ENCODE measurements at places on chromosomes 13 and 19. TPM values are rescaled to one million over a fixed set of nuclear protein-coding genes. Genes with fewer than 3 reads are reported as not detected.

- DNase-seq = peak; percentile 45
These were observed 546 bp downstream of the TBC1D4 start for GRCh38 chr13:75481176-75482069.

DNA sequence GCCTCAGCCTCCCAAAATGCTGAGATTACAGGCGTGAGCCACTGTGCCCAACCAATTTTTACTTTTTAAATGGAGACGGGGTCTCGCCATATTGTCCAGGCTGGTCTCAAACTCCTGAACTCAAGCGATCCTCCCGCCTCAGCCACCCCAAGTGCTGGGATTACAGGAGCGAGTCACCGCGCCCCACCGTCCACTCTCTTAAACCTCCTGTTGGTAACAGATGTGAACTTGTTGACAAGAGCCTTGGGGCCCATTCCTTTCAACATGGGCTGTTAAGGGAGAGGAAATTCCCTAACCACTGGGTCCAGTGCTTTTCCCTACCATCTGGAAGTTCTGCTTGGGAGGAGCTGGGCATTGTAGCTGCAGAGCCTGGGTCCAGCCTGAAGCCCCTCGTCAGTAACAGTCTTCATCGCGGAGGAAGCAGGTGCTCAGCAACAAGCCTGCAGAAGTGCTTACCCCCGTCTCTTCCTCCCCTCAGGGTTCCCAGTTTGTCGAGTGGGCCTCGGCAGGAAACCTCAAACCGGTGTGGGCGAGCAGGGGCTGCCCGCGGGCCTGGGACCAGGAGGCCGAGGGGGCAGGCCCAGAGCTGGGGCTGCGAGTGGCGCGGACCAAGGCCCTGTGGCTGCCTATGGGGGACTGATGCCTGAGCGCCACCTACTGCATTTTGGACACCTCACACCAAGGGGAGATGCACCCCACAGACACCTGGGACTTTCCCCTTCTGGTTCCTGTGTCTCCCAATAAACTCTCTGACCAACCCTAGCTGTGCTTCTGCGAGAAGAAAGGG, 4.0 kb upstream of the FLT3LG start:
- no peak for DNase-seq

DNA sequence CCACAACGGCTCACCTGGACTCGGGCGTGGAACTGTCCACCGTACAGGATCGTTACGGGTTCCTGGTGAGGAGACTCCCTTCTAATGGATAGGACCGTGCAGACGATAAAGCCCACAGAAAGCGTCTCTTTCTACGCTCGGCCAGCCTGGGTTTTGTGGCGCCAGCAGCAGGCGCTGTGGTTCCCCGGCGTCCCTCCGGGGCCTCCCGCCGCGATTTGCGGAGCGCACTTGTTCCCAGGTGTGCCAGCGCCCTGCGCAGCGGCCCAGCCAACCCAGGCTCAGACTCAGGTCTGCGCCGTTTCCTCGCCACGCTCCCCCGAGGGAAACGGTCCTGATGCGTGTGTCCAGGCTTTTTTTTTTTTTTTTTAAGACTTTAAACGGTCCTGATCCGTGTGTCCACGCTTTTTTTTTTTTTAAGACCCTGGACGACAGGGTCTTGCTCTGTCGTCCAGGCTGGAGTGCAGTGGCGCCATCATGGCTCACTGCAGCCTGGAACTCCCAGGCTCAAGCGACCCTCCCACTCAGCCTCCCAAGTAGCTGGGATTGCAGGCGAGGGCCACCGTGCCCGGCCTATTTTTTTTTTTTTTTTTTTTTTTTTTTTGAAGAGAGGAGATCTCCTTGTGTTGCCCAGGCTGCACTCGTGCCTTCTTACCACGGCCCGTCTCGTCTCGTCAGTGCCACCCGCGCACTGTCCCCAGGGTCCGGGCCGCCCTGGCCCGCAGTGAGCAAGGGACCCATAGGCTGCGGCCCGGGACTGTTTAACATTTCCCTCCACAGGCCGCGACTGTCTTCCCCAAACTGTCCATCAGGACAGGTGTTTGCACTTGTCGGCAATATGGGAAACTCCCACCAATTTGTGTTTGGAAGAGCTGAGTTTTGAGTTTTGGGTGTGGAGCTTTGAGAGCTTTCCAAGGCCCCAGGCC, 23.8 kb downstream of the GJA3 start:
- no peak for DNase-seq

The PCP2 gene
- not detected for polyA plus RNA-seq

DNA sequence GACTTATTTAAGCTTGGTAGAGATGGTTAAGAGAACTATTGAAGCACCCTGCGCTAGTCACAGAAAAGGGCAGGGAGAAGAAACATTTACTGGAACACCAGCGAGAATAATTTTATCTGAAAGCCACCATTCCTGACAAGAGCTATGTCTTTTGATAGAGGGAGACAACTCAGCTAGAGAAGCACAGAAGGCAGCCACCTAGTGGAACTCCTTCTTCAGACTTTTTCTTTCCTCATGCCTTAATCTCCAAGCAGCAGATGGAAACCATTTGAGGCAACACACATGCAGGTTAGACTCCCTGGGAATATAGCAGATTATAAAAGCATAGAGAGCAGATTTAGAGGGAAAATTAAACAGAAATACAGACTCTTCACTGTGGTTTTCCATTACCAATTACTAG, 813.4 kb downstream of the SLITRK6 start:
- DNase-seq = no peak

- DNase-seq = no peak
These were observed 96.6 kb downstream of the RXFP2 start for GRCh38 chr13:31835932-31836331.

The MAST1 gene
- 0.10 TPM for polyA plus RNA-seq

The ACER1 gene
- not detected for polyA plus RNA-seq

DNA sequence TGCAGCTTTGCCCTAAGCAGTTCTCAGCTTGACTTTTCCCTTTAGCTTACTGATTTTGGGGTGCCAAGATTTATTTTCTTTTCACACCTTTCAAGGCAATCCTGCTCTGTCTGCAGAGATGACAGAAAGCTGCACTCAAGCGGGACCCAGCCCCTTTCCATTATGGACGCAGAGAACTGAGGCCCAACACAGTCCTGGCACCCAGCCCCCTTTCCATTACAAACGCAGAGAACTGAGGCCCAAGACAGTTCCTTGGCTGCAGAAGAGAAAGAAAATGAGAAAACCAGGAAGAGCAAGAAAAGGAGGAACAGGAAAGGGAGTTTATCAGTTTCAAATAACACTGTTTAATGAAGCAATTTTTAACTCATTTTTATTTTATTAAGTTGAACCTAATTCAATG, 36.8 kb upstream of the ATP11A start:
- no peak for DNase-seq

The ZIM2 gene
- 0.03 TPM for polyA plus RNA-seq

- no peak for DNase-seq
These were observed 30.5 kb downstream of the ZSWIM4 start for GRCh38 chr19:13825489-13826441.
